Astrocyte of the spinal cord (primary cell): ENCODE measurements at places on chromosomes 12 and 14.

DNA sequence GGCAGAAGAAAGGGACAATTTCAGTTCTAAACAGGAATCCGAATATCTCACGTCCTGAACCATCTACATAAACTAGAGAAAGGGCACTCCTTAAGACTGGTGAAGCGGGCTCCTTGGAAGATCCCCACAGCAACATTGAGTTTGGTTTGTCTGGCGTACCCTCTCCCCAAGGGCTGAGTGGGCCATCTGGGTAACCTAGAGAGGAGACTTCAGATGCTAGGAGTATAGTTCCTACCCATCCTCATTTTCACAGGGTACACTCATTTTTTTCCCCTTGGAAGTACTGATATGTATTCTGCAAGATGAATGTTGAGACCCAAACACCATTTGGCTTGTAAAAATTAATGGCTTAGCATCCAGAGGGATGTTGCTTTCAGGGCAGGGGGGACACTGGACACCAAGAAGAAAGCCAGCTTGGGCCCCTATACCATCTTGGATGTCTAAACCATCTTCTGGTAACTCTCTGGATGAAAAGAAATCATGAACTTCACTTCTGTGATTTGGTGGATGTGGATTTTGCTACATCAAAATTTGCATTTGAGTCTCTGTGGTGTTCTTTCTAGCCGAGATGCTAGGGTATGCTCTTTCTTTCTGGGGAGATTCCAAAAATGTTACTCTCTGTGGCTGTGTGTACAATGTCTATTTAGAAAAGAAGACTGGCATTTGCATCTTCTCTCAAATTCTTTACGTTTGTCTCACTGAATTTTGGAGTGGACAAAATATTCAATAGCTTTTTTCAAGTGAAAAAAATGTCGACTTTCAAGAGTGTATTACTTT, 97.7 kb downstream of the ETV6 start:
- DNase-seq, result no peak

- no peak for DNase-seq
These were observed 17.4 kb upstream of the SERPINA6 start for GRCh38 chr14:94340533-94340932.

- DNase-seq, result no peak
These were observed 657.8 kb downstream of the GALC start for GRCh38 chr14:87334997-87335685.

DNA sequence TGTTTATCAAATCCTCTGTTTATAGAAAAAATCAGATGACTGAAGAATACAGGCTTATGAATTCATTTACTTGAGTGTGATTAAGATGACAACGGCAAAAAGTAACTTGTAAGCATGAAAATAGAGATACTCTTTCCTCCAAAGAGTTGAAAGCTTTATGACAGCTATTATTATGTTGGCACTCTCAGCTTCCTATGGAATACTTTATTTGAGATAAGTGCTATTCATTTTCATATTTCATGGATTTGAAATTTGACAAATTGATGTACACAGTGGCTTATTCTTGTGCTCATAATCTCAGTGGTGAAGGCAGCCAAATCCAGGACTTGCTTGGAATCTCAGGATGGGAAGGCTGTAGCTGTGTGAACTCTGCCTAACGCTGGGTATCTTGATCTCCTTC, 991.6 kb downstream of the GALC start:
- DNase-seq, result no peak

DNA sequence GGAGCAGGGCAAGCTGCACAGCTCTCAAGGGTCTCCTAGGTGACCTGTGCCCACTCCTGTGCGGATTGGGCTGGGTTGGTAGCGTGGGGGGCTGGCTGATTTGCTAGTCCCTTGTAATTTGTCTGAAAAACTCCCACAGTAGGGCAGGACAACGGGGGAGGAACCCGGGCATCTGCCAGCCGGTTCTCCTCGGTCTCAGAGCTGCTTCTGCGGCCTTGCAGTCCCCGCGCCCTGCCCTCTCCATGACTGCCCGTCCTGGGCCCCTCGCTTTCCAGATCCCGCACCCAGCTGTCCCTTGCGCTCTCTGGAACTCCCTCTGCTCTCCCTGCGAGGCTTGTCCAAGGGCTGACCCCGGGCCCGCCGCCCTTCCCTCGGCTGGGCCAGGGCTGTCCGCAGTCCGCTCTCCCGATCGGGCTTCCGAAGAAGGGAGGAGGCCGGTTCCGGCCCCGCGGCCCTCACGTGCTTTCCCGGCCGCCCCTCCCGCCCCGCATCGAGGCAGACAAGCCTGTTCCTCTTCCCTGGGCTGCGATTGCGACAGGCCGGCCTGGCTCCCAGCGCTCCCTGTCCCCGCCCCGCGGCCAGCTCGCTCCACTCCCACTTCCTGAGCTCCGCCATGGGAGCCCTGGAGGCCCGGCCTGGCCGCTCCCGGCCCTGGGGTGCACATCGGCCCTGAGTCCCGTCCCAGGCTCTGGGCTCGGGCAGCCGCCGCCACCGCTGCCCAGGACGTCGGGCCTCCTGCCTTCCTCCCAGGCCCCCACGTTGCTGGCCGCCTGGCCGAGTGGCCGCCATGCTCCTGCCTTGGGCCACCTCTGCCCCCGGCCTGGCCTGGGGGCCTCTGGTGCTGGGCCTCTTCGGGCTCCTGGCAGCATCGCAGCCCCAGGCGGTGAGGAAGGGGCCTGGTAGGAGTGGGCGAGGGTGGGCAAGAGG, at the start of gene LTBR:
Gene LTBR (plus strand): TSS at position 591 of the 927 bp plus-strand sequence. CDS start 197 bp downstream, at position 788.
- peak; percentile 85 for DNase-seq

DNA sequence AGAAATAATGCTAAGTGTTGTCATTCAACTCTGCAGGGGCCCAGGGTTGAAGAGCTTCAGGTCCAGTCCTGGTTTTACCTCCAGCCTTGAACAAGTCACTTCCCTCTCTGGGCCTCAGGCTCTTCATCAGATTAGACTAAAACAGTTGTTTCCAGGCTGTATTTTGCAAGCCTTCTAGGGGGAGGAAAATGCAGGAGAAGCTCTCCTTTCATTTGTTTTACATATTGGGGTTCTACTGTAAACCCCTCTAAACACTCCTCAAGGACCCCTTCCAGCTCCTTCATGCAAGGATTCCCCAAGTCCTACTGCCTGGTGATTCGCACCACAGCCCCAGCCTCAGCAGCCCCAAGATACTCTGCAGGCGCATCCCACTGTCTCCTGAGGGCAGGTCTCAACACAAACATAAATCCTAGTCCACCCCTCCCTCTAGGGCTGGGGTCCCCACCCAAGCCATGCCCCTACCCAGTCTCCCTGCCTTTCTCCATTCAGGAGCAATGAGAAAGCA, 2.7 kb downstream of the SDR9C7 start:
- DNase-seq, result peak; percentile 27

- no peak for DNase-seq
These were observed 27.7 kb downstream of the WBP11 start for GRCh38 chr12:14775636-14775980.

- DNase-seq, result no peak
These were observed 147.3 kb downstream of the ADGRD1 start for GRCh38 chr12:131101006-131101405.

DNA sequence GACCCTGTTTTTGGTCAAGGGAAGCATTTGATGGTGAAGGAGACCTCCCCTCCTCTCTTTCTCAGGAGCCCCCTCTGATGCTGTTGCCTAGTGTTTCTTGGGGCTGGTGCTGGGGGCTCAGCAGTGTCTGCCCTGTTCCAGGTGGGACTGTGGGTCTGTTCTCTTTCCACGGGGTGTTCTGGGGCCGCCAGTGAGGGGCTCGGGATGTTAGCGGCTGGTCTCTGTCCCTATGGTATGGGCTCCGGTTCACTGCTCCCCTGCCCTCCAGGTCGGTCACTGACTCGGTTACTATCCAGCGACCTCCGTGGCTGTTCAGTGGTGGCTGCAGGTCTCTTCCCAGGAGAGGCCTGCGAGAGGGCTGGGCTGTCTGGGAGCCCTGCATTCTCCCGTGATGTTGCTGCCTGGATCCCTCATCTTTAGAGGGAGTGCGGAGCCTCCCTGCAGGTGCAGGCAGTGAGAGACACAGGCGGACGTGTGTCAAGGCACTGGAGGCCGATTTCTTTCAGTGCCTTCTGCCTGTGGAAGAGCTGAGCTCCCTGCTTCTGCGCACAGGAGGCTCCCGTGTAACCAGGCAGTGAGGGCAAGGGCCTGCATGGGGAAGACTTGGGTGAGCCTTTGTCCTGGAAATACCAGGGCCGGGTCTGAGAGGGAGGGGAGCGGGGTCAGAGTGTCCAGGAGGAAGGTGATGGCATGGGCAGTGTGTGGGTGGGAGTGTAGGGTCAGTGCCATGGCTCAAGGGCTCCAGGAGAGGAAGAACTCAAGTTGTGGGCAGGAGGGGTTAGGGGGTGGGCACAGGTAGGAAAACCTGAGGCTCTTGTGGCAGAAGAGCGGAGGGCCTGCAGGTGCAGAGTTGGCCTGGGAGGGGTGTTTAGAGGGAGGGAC, 362.6 kb downstream of the TMEM121 start:
- no peak for DNase-seq

DNA sequence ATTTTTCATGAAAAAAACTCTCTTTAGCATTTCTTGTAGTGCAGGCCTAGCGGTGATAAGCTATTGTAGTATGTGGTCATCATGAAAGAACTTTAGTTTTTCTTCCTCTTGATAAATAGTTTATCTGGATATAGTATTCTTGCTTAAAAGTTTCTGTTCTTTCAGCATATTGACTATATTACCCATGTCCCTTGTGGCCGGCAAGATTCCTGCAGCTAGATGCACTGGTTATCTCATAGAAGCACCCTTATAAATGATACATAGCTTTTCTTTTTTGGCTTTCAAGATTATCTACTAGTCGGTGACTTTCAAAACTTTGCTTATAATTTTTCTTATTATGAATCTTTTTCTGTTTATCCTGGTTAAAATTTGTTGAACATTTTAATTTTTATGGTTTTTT, 234.8 kb downstream of the ALG10 start:
- no peak for DNase-seq

DNA sequence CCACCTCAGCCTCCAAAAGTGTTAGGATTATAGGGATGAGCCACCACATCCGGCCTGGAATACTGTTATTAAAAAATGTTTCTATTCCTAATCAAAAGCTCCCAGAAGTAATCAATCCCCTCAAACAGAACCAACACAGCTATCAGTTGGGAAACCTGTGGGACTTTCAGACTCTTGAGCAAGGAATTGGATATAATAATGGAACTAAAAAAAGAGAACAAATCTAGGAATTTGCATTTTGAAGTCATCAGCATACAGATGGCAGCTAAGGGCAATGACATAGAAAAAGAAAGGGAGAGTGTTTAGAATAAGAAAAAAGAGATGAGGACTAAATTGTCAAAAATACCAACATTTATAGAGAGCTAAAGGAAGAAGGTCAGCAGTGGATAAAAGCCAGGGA, 54.7 kb upstream of the AMN1 start:
- DNase-seq, result no peak
